ENCODE measurements at places on chromosomes 13 and 19.

DNA sequence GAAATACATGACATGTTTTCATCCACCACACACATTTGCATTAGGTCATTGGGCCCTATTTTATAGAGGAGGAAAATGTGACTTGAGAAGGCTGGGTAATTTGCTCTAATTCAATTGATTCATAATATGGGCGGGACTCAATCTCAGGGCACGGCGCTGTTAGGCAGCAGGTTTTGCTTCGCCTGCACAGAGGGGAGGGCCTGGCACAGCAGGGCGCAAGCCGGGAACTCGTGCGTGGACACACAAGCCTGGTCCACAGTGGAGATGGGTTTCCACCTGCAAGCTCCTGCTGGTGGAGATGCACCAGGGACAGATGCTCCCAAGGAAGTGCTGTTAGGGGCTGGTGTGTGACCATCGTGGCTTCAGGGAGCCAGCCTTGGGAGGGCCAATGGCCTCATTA, 58.4 kb upstream of the MTIF3 start:
- no peak for DNase-seq

DNA sequence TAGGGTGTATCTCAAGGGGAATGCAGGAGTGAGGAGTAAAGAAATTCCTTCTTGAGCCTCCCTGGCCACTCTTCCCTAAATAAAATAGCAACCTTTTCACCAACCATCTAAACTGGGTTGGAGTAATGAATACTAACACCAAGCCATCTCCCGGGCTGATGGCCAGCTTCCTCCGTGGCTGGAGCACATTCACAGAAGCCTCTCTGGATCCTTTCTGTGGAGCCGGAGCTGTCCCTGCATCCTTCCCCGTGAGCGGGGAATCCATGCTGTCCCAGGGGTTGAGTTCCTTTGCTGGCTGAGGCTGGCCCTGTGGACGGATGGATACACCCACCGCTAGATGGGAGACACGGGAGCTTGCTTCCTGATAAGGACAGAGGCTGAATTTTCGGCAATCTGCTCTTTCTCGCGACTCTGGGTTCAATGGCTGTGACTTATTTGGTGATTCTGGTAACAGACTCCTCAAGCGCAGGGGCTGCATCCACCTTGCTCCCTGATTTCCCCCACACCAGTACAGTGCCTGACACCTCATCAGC, 370.3 kb downstream of the ZNF536 start:
- DNase-seq = no peak

GRCh38 chr13:101452519-101453485, at the start of gene ITGBL1:
TSS of gene ITGBL1 (plus strand) at chr13:101452675. CDS start at chr13:101452834, 159 bp downstream.
- DNase-seq = no peak

GRCh38 chr13:107361666-107362065, 793.7 kb upstream of the ARGLU1 start:
- no peak for DNase-seq

GRCh38 chr19:4015705-4016402, 8.3 kb downstream of the PIAS4 start:
- DNase-seq = no peak

GRCh38 chr19:33500586-33500985, 21.0 kb downstream of the PEPD start:
- DNase-seq = no peak

DNA sequence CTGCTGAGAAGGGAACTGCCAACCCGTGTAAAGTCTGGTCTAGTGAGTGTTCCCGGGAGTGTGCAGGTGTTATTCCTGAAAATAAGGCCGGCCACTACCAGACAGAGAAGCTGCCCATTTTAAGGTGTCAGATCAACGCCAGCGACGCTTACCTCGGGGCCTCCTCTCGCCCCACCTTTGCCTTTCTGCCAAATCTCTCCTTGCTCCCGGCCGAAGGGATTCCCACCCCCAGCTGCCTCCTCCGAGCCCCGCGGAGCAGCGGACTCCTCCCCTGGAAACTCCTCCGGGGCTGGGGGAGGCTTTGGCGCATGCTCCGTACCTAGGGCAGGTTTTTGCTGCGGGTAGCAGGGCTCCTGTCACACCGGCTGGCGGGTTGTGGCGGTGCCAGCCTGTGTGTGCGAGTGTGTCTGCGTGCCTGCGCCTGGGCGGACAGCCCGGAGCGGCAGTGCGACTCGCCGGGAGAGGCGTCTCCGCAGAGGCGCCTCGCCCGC, at the start of gene HS6ST3:
Gene HS6ST3, plus strand, starts transcription at position 359 of the 491 bp plus-strand sequence.
- DNase-seq = peak; percentile 32
